Kasumi-1 (cell line): ENCODE measurements at places on chromosomes 7 and 10.
A peak's percentile ranks its signal among the peaks of the same experiment; 100 is the strongest.

GRCh38 chr7:159075563-159076238 is 69.0 kb downstream of the VIPR2 start:
- DNase-seq: no peak

GRCh38 chr10:97178074-97178473 is 7.7 kb downstream of the SLIT1 start:
- DNase-seq: no peak

DNA sequence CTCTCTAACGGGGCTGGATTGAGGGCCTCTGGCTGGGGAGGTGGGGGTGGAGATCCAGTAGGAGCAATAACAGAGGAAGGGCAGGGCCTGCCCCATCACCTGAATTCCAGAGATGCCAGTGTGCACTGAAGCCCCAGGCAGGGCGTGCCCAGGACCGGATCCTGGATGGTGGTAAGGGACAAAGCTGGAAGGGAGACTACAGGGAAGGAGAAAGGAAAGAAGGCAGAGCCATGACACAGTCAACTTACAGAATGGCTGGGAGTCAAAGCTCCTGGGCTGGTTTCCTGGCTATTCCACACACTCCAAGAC is 666 bp downstream of the TMEM139 start:
- DNase-seq: no peak

DNA sequence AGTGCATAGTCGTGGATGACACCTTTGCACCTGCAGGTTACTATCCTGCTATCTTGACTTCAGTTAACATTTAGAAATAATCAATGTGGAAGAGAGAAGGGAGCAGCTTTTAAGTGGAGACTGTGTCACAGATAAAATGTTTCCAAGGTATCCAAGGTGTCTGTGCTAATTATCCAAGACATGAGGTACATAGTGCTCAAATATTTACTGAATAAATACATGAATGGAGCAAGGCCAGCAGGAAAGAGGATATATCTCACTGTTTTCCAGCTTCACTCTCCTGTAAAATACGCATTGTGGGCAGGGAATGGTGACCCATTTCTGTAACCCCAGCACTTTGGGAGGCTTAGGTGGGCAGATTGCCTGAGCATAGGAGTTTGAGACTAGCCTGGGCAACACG is 552.4 kb downstream of the PHTF2 start:
- DNase-seq: no peak

DNA sequence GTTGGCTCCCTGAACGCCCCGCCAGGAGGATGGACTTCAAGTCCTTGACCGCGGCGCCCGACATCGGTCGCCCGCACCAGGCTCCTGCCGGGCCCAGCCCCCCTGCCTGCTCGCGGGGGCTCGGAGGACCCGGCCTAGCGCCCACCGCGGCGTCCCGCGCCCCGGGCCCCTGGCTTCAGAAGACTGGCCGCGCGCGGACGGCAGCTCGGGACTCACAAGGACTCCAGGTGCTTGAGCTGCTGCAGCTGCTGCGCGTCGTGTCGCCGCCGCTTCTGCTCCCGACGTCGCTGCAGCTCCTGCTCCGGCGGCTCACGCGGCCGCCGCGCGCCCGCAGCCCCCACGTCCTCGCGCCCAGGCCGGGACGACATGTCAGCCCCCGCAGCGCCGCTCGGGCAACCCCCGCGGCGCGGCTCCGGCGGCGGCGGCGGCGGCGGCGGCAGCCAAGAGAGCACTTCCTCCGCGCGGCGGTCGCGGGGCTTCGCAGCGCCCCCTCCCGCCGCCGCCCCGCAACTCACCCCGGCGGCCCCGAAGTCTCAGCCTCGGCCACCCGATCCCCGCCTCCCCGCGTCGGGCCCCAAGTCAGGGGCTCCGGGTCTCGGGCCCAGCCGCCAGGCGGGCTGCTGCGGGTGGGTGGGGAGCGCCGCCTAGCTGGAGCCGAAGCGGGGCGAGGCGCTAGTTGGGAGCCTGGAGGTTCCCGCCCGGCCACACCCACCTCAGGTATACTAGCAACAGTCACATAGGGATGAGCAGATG is at the start of gene RP9:
TSS of gene RP9 (minus strand) at position 400 of the 753 bp plus-strand sequence. CDS start at position 368, 32 bp downstream.
- DNase-seq: peak; percentile 88

DNA sequence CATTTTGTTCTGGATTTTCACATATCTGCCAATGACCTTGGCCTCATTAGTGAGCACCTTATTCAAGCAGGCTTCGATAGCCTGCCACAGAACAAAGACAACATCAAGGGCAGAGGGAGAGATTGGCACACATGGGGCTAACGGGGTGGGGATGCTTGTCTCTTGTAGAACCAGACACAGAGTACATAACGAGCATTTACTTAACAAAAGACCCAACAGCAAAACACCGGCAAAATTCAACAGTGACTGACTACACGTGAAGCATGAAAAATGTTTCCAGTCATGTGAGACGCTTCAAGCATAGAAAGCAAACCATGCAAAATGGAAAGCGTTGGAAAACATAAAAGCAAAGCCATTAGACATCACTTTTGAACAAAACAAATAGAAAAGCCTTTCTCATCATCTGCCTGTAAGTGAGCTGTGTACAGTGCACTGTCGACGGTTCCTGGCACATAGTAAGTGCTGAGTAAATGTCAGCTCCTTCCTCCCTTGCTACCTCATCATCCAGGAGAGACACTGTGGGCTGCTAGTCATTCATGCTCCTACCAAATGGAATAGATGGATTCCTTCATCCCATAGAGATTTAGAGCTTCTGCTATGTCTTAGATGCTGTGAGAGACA is 134.4 kb upstream of the AGK start:
- DNase-seq: no peak
